Left lung (tissue), 14 donors: ENCODE measurements at places on chromosomes 5 and 9. TPM values are rescaled to one million over a fixed set of nuclear protein-coding genes. Genes with fewer than 3 reads are reported as not detected.

PPP1R2B gene
- polyA plus RNA-seq, result not detected

SPINK6 gene
- not detected for polyA plus RNA-seq

ANKRD18B gene
- polyA plus RNA-seq, result 0.46 TPM

ZNF454 gene
- polyA plus RNA-seq, result 10.6 TPM

FOXE1 gene
- polyA plus RNA-seq, result not detected

GPR151 gene
- polyA plus RNA-seq, result not detected

CKMT2 gene
- polyA plus RNA-seq, result 4.6 TPM

NR2F1-AS1 gene
- 44.1 TPM for polyA plus RNA-seq

LCN9 gene
- not detected for polyA plus RNA-seq

FOXD4L6 gene
- not detected for polyA plus RNA-seq

GRXCR2 gene
- not detected for polyA plus RNA-seq

- DNase-seq, result no peak
Measured at GRCh38 chr9:36843964-36844363, 190.1 kb downstream of the PAX5 start.

DNA sequence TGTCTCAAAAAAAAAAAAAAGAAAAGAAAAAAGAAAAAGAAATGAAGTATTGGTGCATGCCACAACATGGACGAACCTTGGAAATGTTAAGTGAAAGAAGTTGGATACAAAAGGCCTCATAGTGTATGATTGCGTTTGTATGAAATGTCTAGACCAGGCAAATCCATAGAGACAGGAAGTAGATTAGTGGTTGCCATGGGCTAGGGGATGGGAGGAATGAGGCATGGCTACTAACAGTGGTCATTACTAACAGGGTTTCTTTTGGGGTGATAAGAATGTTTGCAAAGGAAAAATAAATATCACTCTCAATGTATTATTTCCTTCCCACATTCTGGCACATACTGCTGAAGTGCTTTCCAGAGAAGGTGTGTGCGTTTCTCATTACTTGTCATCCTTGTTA lies 44.1 kb downstream of the UGCG start:
- DNase-seq, result no peak

- DNase-seq, result no peak
Measured at GRCh38 chr5:96483878-96484277, 50.8 kb upstream of the PCSK1 start.

GRCh38 chr9:116812231-116813030 lies 125.3 kb downstream of the TRIM32 start:
- DNase-seq, result no peak

GRCh38 chr9:96086936-96087571 lies 211.6 kb downstream of the ERCC6L2 start:
- DNase-seq, result no peak

DNA sequence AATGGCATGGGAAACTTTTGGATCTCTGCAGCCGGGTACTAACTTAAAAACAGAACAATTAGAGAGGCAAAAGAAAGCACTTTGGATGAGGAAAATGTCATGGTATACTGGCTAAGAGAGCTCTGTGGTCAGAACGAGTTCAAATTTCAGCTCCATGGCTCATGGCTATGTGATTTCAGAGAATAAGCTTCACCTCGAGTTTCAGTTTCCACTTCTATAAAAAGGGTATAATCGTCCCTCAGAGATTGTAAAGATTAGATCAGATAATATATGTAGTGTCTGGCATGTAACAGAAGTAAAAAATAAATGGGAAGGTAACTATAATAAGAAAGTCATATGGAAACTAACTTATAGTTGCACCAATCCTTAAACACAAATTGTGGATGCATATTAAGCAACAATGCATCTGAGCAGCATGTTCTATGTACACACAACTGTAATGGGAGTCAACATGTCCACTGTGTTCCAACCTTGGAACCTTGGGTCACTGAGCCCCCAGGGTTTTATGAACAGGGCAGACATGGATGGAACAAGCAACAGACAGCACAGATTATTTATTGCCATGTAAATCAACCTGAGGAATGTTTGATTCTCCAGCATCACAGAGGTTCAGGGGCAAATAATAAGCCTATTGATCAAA lies 145.4 kb downstream of the MAPKAP1 start:
- no peak for DNase-seq

GRCh38 chr5:98428806-98429205 lies 344.7 kb upstream of the RGMB start:
- DNase-seq, result peak; percentile 13

- no peak for DNase-seq
Measured at GRCh38 chr5:65825408-65826328, 100.7 kb upstream of the ERBIN start.

DNA sequence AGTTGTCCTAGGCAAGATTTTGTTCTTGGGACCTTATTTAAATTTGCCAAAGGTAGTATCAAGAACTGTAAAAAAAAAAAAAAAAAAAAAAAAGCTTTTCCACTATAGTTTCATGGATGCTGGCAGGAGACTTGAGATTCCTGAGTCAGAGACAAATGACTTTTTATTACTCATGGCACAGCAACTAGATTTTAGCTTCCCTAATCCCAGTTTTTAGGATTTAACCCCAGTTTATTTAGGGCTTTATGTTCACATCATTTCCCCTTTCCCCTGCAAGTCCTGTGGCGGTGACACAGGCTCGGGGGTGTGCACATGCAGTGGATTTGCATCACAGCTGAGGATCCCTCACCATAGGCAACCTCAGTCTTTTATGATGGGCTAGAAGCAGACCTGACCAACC lies 144.9 kb downstream of the GOLPH3 start:
- DNase-seq, result no peak

DNA sequence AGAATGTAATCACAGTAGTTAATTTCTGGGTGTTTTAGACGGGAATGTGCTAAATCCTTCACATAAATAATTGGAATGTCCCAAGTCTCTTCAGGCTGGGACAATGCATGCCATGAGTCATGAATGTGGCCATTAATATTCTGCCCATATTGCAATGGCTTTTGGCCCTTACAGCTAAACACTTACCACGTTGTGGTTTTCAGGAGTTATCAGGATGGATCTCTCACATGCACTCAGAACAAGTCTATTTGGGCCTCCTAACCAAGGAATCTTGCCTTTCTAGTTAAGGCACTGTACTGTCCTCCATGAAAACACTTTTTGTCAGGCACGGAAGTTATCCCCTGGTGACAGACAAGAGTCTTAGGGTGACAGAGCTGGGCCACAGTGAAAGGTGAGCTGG lies 32.7 kb downstream of the PKD2L2 start:
- DNase-seq, result no peak

DNA sequence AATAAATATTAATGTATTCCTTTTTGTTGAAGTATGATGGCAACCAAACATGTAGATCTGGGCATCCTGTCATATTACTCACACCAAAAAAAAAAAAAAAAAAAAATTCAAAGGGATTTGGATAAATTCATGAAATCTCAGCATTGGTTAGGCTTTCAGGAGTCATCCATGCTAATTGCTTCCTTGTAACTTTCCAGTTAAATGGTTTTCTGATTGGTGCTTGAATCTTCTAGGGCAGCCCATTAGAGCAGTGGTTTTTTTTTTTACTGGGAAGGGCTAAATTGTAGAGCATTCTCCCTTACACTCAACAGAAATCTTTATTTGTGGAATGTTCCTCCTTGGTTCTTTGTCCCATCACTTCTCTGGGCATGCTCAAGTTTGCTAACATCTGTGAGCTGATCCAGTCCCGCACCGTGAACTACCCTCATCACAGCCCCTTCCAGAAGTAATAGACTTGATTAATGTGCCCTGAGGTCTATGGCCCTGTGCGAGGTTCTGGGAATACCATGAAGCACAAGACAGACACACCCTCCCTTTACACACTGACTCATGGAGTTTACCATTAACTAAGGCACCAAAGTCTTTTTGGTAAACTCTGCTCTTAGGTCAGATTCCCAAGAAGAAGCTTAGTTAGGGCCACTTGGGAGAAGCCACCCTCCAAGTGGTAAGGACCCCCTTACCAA lies 56.0 kb downstream of the RGS3 start:
- DNase-seq, result no peak

DNA sequence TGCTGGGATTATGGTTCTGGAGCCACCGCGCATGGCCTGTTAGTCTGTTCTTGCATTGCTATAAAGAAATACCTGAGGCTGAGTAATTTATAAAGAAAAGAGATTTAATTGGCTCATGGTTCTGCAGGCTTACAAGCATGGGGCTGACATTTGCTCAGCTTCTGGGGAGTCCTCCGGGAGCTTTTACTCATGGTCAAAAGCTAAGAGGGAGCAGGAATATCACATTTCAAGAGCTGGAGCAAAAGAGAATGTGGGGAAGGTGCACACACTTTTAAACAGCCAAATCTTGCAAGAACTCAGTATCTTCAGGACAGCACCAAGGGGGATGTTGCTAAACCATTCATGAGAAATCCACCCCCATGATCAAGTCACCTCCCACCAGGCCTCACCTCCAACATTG lies 12.1 kb downstream of the JAK2 start:
- no peak for DNase-seq

GRCh38 chr9:113616621-113617496 lies 153.3 kb downstream of the RGS3 start:
- no peak for DNase-seq
